Stimulated activated CD8-positive, alpha-beta memory T cell treated with anti-CD3 and anti-CD28 coated beads, Interleukin-15, amount 100 ng/mL, for 4 hours (primary cell): ENCODE measurements at places on chromosomes 7 and 10.

GRCh38 chr7:54544149-54544526 lies 2.0 kb downstream of the VSTM2A start:
- DNase-seq: no peak

GRCh38 chr10:29249018-29249417 lies 39.9 kb upstream of the LYZL1 start:
- DNase-seq: no peak

- no peak for DNase-seq
Measured at GRCh38 chr10:82609845-82610244, 734.9 kb downstream of the NRG3 start.

DNA sequence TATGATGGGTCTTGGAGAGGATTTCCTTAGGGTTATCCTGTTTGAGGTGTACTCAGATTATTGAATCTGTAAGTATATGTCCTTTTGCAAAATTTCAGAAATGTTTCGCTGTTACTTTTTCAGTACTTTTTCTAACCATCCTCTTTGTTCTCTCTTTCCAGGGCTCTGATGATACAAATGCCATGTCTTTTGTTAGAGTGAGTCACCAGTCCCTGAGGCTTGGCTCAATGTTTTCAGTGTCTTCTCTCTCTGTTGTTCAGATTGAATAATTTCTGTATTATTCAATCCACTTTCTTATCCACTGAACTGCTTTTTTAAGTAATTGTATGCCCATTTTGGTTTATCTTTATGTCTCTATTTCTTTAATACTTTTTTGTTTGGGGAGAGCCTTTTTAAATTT lies 449.4 kb downstream of the TNS3 start:
- DNase-seq: no peak

- no peak for DNase-seq
Measured at GRCh38 chr7:19139706-19140327, 5.4 kb downstream of the FERD3L start.

DNA sequence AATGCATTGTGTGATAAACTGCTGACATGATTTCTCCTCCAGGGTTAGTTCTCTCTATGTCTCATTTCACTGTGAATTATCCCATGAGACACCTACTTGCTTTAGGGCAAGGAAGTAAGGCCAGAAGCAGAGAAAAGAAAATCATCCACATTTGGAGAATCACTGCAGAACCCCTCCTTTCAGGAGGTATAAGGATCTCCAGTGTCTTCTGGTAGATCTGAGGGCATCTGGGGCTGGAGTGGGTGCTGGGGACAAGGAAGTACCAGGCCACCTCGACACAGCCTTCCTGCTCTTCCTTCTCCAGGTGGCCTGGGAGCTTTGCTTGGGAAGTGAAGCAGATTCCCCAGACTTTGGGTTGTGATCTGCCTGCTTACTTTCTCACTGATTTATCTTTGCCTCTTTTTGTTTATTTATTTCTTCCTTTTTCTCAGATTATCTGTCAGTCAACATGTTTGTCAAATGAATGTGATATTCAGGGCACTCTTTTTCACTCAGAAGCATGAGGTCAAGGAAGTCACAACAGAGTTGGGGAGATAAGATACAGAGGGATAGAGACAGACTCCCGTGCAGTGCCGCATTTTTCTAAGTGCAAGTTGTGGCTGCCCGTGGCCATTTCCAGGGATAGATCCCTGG lies 12.4 kb upstream of the CAMK2G start:
- no peak for DNase-seq

GRCh38 chr7:132218876-132219275 lies 357.4 kb downstream of the PLXNA4 start:
- no peak for DNase-seq

DNA sequence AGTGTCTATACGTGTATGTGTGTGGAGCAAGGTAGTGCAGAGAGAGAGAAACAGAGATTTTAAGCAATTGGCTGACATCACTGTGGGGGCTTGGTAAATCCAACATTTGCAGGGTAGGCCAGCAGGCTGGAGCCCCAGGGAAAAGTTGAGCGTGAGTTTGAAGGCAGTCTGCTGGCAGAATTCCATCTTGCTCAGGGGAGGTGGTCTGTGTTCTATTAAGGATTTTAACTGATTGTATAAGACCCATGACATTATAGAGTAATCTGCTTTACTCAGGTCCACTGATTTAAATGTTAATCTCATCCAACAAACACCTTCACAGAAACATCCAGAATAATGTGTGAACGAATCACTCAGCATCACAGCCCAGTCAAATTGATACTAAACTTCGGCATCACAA lies 912.9 kb downstream of the GRM8 start:
- no peak for DNase-seq

GRCh38 chr10:60615541-60615940 lies 162.7 kb upstream of the CDK1 start:
- no peak for DNase-seq

GRCh38 chr7:146146831-146147486 lies 30.4 kb downstream of the CNTNAP2 start:
- DNase-seq: no peak

GRCh38 chr10:16941870-16942269 lies 124.6 kb upstream of the RSU1 start:
- no peak for DNase-seq

- DNase-seq: no peak
Measured at GRCh38 chr10:48526011-48526821, 78.7 kb downstream of the ARHGAP22 start.

- no peak for DNase-seq
Measured at GRCh38 chr7:6170571-6171531, 101.6 kb downstream of the CYTH3 start.

DNA sequence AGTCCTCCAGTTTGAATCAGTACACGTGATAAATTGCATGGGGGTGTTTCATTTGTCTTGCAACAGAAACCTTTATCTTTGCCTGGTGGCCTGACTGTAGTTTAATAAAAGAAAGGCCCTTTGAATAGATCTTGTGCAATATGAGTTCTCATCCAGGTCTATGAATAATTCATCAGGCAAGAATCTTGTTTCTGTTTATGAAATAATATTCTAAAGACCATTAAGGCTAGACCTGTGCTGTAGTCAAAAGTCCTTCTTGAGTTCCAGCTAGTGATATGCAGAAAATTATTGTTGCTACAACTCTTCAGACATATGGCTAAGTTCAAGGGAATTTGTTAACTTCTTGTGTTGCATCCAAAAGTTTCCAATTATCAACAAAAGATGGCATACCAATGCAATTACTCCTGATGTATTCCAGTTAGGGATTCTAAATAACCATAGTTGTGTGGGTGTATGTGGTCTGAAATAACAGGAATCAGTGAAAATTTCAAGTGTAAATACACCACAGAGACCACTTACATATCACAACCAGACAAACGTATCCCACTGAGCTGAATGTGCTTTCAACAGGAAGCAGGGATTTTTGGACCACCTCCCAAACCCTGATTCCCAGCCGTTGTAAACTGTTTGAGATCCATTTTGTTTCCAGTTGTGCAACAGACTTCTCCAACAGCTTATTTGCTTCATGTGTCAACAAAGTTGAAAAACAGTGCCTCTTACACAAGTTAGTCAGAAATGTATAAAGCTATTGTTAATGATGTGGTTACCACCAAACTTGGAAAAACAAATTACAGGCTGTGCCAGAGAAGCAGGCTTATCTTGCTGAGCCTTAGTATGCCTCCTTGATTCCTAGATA lies 54.7 kb upstream of the BICC1 start:
- no peak for DNase-seq

GRCh38 chr7:136969761-136970160 lies 101.3 kb downstream of the CHRM2 start:
- no peak for DNase-seq

- DNase-seq: no peak
Measured at GRCh38 chr10:80273523-80274170, 15.8 kb downstream of the MAT1A start.

DNA sequence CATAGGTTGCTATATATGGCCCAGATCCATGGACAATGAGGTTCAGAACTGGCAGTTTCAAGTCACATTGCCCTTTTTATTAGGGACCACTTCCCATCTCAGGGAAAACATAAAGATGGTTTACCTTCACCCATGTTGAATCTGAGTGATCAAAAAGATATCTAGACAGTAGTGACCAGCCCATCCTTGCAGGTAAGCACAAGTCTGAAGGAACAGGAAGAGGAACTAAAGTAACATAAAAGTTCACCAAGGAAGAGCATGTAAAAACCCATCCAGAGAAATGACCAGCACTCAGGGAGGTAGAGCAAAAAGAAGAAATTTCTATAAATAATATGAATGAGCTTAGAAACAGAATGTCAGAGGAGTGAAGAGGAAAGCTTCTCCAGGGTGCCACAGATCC lies 382.5 kb downstream of the PARD3 start:
- DNase-seq: no peak

- DNase-seq: no peak
Measured at GRCh38 chr7:157355784-157356511, 19.1 kb downstream of the DNAJB6 start.
